ENCODE measurements at places on chromosomes 16 and 17.

- H3K4me1 ChIP-seq, result peaks cover 16% of the 10 kb centered on the region
- H3K27ac ChIP-seq, result no peak overlapping the region
- H3K27me3 ChIP-seq, result no peaks in the 10 kb centered on the region
- peak overlapping the region; percentile 85 for H3K4me3 ChIP-seq
Measured at GRCh38 chr17:64261417-64262145, 1.5 kb downstream of the TEX2 start.

GRCh38 chr17:51231999-51232398, 27.9 kb downstream of the MBTD1 start:
- H3K27me3 ChIP-seq, result no peaks in the 10 kb centered on the region
- H3K4me3 ChIP-seq, result peak overlapping the region; percentile 61
- peak overlapping the region; percentile 22 for H3K27ac ChIP-seq
- DNase-seq, result peak; percentile 58

GRCh38 chr16:17512636-17513220, 42.0 kb upstream of the XYLT1 start:
- no peak overlapping the region for H3K4me3 ChIP-seq
- DNase-seq, result no peak
- H3K27me3 ChIP-seq, result peaks cover 47% of the 10 kb centered on the region
- H3K4me1 ChIP-seq, result no peaks in the 10 kb centered on the region
- H3K36me3 ChIP-seq, result no peaks in the 10 kb centered on the region

GRCh38 chr16:11136600-11136999, 119.4 kb downstream of the SOCS1 start:
- H3K36me3 ChIP-seq, result peaks cover 6% of the 10 kb centered on the region
- H3K27ac ChIP-seq, result no peak overlapping the region
- no peak for DNase-seq
- H3K27me3 ChIP-seq, result no peaks in the 10 kb centered on the region

DNA sequence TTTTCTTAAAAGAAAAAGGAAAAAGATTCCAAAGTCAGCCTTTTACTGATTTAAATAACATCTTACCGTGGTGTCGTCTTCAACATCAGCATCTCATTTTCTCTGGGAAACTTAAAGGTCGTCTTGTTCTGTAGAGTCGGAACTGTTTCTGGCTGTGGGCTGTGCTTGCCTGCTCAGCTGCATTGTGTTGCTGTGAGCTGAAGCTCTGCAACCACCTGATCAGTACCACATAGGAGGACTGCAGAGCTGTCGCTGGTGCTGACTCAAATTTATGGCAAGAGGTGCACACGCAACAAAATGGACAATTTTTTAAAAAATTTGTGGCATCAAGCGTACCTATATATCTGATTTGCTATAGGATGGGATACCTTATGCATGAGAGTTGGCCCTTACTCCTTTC, at the start of gene OMG:
Gene OMG, minus strand, starts transcription at position 150 of the 400 bp plus-strand sequence. CDS start 908 bp downstream, outside the sequence.
- no peak within 1 kb of the TSS for H3K4me3 ChIP-seq
- H3K27me3 ChIP-seq, result no peaks in the 10 kb centered on the region
- no peak within 1 kb of the TSS for H3K27ac ChIP-seq
- DNase-seq, result no peak
- no peaks in the 10 kb centered on the region for H3K36me3 ChIP-seq

- peaks cover 39% of the 10 kb centered on the region for H3K27me3 ChIP-seq
- H3K27ac ChIP-seq, result no peak overlapping the region
- H3K4me3 ChIP-seq, result no peak overlapping the region
- no peaks in the 10 kb centered on the region for H3K4me1 ChIP-seq
- DNase-seq, result no peak
Measured at GRCh38 chr17:81429821-81430551, 34.7 kb downstream of the BAHCC1 start.

DNA sequence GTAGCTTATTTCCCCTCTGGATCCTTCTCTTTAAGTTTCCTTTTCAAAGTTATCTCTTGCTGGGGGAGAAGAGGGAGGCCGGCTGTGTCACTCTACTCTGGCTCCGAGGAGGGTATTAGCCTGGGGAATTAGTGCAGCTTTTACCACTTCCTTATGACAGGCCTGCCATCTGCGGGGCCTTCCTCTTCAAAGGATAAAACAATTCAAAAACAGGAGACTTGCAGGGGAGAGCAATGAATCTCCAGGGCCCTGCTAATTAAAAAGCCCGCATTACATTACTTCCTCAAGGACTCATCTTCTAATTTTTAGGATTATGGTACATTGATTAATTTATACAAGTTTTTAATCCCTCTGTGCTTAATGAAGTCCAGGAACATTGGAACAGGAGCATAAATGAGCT, 190.9 kb upstream of the CDH5 start:
- DNase-seq, result no peak
- no peak overlapping the region for H3K4me3 ChIP-seq
- no peaks in the 10 kb centered on the region for H3K4me1 ChIP-seq
- peaks cover 71% of the 10 kb centered on the region for H3K27me3 ChIP-seq
- H3K36me3 ChIP-seq, result no peaks in the 10 kb centered on the region

DNA sequence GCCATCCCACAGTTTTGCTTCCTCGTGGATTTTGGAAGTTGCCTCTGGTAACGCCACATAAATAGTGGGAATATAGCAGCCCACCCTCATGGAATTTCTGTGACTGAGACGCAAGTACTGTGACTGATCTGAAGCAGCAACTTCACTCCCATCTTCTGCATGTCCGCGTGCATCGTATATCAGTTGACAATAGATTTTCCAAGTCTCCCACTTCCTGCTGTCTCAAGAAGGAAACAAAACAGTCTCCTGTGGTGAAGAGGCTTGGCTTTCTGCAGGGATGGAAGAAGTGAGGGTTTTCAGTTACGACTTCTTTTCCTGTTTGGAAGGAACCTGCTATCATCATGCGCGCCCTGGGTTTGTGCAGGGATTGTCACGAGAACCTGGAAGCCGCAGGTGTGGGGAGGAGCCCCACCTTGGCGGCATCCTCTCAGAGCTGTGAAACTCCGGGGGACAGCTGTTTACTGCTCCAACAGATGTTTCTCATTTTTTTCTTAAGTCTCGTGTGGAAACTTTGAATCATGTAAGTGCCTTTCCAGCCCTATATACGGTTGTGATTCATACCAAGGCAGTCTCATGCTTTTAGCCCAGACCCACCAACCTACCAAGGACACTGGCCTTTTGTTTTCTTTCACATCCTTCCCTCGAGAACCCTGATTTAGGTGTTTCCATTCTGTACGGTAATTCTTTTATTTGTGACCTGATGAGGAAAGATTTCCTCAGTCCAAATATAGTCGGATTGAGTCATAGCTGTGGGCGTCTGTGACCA, 57.5 kb downstream of the WIPI1 start:
- H3K4me1 ChIP-seq, result no peaks in the 10 kb centered on the region
- no peak overlapping the region for H3K4me3 ChIP-seq
- peaks cover 13% of the 10 kb centered on the region for H3K27me3 ChIP-seq
- H3K27ac ChIP-seq, result no peak overlapping the region
- DNase-seq, result no peak

DNA sequence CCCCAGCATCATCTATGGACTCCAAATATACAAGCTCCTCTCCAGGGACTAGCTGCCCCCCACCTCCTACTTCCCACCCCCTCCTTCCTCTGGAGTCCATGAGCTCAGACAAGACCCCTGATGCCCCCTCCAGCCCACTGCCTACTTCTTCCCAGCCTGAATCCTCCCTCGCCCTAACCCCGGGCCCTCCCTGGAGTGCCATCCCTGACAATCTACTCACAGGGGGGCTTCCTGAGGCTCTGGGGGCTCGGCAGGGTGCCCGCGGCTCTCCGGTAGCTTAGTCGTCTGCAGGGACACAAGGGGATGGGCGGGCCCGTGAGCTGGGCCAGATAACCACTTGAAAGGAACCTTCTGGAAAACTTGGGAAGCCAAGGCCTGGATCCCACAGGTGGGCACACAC, 15.1 kb downstream of the MPP3 start:
- H3K27me3 ChIP-seq, result no peaks in the 10 kb centered on the region
- peaks cover 9% of the 10 kb centered on the region for H3K4me1 ChIP-seq
- peaks cover 12% of the 10 kb centered on the region for H3K36me3 ChIP-seq
- H3K4me3 ChIP-seq, result no peak overlapping the region
- H3K27ac ChIP-seq, result no peak overlapping the region

DNA sequence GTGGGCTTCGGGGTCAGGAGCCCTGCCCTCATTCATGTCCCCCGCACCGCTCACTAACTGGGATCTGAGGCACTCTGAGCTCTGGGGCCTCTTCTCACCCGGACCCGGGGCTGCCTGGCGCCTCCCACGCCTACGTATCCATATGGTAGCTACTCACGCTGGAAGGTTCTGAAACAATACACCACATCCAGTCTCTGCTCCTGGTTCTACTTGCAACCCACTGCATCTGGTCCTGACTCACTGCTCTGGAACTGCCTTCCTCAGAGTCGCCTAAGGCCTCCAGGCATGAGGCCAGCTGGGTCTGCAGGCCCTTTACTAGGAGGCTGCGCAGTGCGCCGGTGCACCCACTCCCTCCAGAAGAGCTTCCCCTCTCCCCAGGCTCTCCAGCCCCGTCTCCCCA, 18.1 kb downstream of the USP36 start:
- no peaks in the 10 kb centered on the region for H3K27me3 ChIP-seq
- H3K27ac ChIP-seq, result no peak overlapping the region
- no peaks in the 10 kb centered on the region for H3K4me1 ChIP-seq
- no peak overlapping the region for H3K4me3 ChIP-seq

GRCh38 chr16:84068783-84069462, 26.3 kb upstream of the SLC38A8 start:
- peaks cover 41% of the 10 kb centered on the region for H3K36me3 ChIP-seq
- H3K4me3 ChIP-seq, result no peak overlapping the region
- no peak for DNase-seq
- no peaks in the 10 kb centered on the region for H3K27me3 ChIP-seq
- no peak overlapping the region for H3K27ac ChIP-seq

GRCh38 chr17:1181753-1182137, 2.0 kb upstream of the ABR start:
- no peak overlapping the region for H3K4me3 ChIP-seq
- H3K27ac ChIP-seq, result no peak overlapping the region
- no peaks in the 10 kb centered on the region for H3K27me3 ChIP-seq
- peaks cover 4% of the 10 kb centered on the region for H3K36me3 ChIP-seq
- DNase-seq, result no peak

DNA sequence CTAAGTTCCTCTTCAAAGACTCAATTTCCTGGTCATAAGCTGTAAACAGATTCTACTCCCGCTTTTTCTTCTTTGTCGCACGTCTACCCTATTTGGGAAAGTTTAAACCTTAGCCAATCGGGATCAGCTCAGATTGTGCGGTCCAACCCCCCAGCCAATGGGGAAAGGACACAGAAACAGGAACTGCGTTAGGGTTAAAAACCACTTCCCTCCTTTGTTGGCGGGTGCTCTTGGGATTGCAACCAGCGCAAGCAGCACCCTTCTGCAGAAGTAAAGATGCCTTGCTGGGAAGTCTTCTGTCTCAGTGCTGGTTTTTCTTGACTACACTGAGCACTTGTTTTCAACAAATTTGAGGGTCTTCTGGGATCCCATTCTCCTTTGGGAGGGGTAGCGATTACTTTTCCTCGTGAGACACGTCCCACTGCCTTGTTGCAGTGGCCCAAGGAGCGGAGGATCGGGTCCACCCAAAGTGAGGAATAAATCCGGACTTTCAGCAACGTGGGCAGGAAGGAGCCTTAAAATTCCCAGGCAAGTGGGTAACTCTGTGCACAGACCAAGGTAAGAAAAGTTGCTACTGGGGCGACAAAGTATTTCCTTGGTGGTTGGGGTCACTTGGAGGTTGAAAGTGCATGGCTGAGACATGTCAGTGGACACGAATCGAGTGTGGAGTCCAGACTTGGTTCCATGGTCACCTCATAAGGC, 1.0 kb upstream of the YPEL3 start:
- H3K36me3 ChIP-seq, result peaks cover 42% of the 10 kb centered on the region
- DNase-seq, result no peak
- H3K4me1 ChIP-seq, result peaks cover 23% of the 10 kb centered on the region
- peak overlapping the region; percentile 56 for H3K27ac ChIP-seq
- no peaks in the 10 kb centered on the region for H3K27me3 ChIP-seq
- peak overlapping the region; percentile 62 for H3K4me3 ChIP-seq

GRCh38 chr16:66574531-66574930, 4.7 kb upstream of the CMTM2 start:
- H3K27me3 ChIP-seq, result no peaks in the 10 kb centered on the region
- H3K4me1 ChIP-seq, result peaks cover 5% of the 10 kb centered on the region

GRCh38 chr16:69064764-69065313, 40.6 kb upstream of the HAS3 start:
- no peaks in the 10 kb centered on the region for H3K4me1 ChIP-seq
- DNase-seq, result no peak
- no peak overlapping the region for H3K4me3 ChIP-seq

DNA sequence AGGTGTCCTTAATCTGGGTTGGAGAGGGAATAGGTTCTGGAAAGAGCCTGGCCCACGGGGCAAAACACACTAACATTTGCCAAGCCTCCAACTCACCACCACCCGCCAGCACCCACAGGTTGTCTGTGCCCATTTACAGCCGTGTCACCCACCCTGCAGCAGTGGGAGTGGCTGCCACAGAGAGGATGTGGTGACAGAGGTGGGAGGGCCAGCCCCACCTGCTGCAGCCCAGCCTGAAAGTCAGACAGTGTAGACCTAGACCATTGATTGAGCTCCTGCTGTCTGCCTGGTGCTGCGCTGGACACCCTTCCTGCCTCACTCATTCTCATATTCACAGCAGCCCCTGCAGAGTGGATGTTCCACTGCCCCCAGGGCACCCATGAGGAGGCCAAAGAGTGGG, 44.7 kb downstream of the IL21R start:
- no peaks in the 10 kb centered on the region for H3K4me1 ChIP-seq
- H3K27me3 ChIP-seq, result peaks cover 55% of the 10 kb centered on the region
- no peaks in the 10 kb centered on the region for H3K36me3 ChIP-seq
- no peak overlapping the region for H3K27ac ChIP-seq
- no peak for DNase-seq
- H3K4me3 ChIP-seq, result no peak overlapping the region

DNA sequence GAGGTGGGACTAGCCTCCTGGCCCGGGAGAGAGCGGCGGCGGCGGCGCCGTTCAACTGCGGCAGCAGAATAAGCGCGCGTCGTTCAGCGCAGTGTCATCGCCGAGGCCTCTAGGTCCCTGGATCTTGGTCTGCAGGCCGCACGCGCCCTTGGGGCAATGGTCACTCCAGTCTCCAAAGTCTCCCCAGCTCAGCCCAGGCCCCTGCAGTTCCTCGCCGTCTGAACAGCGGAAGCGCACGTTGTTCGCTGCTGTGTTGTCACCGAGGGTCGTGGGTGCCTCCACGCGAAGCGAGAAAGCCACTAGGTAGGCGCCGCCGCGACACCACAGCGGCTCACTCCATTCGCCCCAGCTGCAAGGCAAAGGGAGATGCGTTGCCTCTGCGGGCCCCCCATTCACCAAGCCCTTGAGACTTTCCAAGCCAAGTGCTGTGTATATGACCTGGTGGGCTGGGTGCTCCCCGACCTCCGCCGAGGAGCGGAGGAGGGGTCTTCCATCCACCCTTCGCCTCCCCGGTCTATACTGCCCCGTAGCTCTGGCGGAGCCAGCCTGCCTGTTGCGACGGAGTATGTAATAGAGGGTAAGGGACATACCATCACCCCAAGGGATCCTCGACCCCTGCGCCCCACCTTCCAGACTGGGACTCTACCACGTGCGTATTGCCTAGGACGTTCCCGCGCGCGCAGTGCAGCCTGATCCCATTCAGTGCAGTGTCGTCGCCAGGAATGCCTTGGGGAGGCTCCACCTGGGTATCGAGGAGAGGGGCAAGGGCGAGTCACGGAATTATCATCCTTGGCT, 656 bp downstream of the VMO1 start:
- peaks cover 27% of the 10 kb centered on the region for H3K36me3 ChIP-seq
- no peak overlapping the region for H3K27ac ChIP-seq
- no peaks in the 10 kb centered on the region for H3K27me3 ChIP-seq
- H3K4me3 ChIP-seq, result no peak overlapping the region

GRCh38 chr17:35909408-35909807, 21.2 kb downstream of the RDM1 start:
- H3K4me3 ChIP-seq, result no peak overlapping the region
- peaks cover 17% of the 10 kb centered on the region for H3K27me3 ChIP-seq
- no peaks in the 10 kb centered on the region for H3K4me1 ChIP-seq
- no peak overlapping the region for H3K27ac ChIP-seq
